ENCODE measurements at places on chromosomes 7 and 10.
A peak's percentile ranks its signal among the peaks of the same experiment; 100 is the strongest.

DNA sequence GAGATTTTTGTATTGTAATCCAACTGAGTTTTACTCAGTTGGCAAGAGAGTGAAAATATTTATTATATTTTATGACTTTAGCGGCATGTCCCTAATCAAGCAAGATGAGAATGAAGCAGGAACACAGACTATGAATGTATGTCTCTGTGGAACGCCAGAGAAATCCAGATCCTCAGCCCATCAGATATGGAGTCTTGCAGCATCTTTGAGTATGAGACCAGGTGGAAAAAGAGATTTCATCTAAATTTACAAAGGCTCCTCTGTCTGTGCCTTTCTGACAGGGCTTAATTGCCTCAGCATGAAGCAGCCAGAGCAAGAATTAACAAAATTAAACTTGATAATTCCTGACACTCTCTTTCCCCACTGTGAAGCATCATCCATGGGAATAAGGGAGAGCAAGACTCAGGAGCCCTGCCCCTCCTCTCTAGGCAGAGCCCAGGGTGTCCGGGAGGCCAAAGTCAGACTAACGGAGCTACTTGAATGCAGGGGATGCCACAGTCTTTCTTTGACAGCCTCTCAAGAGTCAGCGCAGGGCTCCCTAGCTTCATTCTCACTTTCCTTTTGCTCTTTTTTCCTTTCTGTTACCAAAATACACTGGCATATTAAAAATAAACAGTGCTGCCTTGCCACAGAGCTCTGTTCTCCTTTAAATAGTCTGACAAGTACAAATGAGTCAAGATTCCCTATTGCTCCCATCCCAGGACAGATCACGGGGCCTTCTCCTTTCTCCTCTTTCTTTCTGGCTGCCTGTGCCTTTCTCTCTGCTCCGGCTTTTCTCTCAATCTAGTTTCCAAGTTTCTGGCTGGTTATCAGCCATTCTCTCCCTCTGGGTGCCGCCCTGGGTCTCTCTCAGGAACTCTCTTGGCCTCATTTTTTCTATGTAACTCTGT, 132.2 kb upstream of the INHBA start:
- DNase-seq = no peak

- DNase-seq = peak; percentile 13
Observed at GRCh38 chr10:70477661-70478162, 855 bp upstream of the PALD1 start.

DNA sequence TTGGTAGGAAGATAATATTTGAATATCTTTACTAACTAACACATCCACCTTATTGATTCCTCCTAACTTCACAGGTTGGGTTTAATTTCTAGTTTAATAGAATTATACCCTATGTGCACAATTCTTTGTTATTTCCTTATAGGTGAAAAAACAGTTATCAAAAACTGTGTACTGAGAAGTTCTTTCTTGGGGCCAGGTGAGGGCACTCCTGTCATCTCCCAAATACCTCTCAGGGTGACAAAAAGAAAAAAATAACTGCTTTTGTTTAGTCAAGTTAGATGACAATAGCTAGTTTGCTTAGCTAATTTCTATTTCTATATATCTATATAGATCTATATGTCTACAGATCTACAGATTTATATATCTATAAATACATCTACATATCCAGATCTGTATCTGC, 10.1 kb downstream of the FZD8 start:
- no peak for DNase-seq

DNA sequence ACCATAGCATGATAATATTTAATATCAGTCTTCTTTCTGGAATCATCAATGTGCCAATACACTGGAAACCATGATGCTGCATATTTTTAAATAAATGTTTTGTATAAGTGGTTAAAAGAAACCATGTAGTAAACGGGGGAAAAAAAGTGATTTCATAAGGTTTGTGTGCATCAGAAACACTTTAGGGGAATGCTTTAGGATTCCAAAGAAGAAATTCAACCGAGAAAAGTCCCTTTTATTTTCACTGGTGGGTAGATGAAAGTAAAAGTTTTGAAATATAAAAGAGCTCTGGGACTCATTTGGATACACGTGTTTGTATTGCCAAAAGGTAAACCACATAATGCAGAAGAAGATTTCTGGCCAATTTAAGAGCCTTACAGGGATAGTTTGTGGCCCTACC, 11.9 kb upstream of the MACC1 start:
- no peak for DNase-seq

DNA sequence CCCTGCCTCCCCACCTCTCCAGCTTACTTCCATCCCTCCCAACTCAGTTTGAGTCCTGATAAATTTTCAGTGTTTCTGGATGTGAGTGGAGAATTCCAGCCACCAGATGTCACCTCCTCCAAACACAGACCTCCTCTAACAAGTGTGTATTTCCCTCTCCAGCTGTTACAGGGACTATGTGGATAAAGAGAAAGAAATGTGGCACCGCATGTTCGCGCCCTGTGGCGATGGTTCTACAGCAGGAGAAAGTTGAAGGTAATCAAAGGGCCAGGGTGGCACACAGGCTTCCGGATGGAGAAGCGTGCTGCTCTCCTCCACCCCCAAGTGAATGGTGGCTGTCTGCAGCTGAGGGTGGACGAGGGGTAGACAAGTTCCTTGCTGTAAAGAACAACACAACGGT, 14.7 kb downstream of the FKBP6 start:
- peak; percentile 59 for DNase-seq

DNA sequence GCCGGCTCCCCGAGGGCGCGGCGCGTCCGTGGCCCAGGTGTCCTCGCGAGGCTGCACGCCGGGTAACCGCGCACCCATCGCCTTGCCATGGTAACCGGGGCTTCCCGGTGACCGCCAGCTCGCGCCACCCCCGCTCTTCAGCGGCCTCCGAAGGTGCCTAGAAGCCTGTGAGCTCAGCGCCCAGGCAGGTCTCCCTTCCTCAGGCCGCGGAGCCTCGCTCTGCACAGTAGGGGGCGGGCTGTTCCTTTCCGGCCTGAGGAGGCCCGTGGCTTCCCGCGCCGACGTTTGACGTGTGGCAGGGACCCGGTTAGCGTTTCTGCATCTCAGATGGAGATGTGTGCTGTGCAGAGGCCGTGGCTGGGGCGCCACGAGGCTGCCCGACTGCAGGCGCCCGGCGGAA, 117.1 kb downstream of the DYNC2I1 start:
- DNase-seq = no peak

- DNase-seq = peak; percentile 51
Observed at GRCh38 chr7:18494821-18495408, 634 bp upstream of the HDAC9 start.

GRCh38 chr10:62684911-62685310, 119.6 kb upstream of the ADO start:
- DNase-seq = no peak

GRCh38 chr7:148151778-148152177, 438.8 kb upstream of the C7orf33 start:
- no peak for DNase-seq

DNA sequence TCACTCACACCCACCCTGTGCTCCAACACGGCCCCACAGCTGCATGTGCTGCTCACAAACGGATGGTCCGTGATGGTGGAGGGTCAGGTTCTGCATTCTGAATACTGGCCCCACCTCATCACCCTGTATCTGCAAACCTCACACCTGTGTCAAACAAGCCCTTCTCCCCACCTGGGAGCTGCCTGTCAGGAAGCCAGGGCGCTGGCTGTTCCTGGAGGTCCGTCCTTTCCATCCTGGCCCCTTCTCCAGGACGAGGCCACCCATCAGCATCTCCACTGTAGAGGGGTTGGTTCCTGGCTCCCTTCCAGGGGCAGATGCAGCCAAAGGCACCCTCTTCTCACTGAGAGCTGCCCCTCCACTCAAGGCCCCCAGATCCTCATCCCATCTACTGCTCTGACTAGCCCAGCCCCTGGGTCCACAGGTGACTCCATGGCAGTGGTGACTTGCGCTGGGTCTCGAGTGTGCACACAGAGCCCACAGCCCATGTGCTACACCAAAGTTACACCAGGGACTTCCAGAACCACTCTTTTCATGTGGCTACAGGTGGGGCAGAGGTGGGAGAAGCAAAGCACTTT, 229.4 kb downstream of the TNS3 start:
- no peak for DNase-seq

GRCh38 chr7:133512560-133512959, 259.7 kb downstream of the EXOC4 start:
- DNase-seq = peak; percentile 65

DNA sequence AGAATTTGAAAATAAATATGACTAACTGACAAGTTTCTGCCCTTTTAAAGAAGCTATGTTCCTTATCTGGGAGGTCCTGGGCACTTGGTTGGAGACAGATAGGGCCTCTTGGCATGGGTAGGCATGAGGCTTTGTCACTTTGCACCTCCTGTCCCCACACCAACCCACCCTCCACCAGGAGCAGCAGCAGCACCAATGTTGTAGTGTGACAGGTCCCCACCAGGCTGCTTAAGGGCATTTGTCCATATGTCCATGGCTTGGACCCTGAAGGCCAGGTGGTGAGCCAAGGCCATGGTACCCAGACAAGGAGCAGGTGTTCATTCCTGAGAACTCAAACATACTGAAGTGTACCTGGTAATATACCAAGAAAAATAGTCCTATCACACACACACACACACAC, 629.1 kb downstream of the ACTR3B start:
- no peak for DNase-seq

- no peak for DNase-seq
Observed at GRCh38 chr10:47406548-47406869, 22.4 kb upstream of the ZNF488 start.

GRCh38 chr7:135599471-135599870, 41.8 kb downstream of the NUP205 start:
- no peak for DNase-seq

- DNase-seq = no peak
Observed at GRCh38 chr7:7671361-7671760, 30.8 kb downstream of the UMAD1 start.

DNA sequence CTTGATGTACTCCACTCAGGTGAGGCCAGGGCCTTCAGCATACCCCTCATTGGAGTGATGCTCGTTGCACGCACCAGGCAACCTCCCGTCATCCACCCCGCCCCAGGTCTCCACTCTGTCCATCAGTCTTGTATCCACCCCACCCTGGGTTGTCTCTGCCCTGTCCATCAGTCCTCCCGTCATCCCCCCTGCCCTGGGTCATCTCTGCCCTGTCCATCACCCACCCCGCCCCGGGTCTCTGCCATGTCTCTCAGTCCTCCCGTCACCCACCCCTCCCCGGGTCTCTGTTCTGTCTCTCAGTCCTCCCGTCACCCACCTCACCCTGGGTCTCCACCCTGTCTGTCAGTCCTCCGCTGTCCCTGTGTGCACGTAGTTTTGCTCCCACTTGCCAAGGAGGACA, 59.9 kb downstream of the WDR37 start:
- no peak for DNase-seq

GRCh38 chr7:90459888-90460287, 9.6 kb upstream of the PTTG1IP2 start:
- DNase-seq = no peak

DNA sequence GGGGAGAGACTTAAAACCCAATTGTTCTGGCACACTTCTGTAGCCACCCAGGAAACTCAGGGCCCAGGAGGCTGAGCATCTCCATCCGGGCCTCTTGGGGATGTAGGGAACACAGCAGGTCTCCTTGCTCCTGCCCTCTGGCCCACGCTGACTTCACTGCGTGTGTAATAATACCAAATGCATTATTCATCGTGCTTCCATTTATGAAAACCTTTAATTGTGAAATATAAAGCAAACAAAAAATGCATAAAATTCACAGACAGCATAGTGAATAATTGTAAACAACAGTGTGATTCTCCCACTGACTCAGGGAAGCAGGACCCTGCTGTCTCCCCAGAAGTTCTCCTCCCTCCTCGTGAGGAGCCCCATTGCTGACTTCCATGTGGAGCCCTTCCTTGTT, 70.3 kb upstream of the SHH start:
- DNase-seq = no peak

DNA sequence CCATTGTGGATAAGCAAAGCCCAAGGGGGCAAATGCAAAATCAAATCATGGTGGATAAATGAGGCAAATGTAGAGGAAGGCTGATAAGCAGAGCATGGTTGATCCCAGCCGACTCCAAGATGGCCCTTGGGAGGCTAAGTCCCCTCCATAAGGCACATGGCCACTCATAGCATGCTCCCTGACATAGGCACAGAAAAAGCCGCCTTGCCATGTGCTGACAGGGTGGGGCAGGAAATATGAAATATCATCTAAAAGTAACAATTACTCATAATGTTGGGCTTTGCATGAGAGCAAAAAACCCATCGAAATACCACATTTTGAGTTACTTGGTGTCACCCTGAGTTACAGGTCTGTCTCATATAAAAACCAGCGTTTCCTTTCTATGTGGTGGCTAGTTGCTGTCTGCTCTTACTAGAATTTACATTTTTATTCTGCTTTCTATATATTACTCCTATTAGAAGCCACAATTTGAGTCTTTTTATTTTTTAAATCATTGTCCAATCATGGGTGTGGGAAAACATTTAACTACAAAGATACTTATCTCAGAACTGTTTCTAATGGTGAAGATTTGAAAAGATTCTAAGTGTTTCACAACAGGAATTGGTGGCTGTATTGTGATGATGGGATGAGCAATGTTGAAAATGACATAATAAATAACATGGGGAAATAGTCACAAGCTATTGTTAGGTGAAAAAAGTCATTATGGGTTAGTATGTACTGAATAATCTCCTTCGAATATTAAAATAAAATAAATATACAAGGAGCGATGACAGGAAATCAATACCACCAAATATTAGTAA, 102.7 kb downstream of the CUBN start:
- peak; percentile 85 for DNase-seq

DNA sequence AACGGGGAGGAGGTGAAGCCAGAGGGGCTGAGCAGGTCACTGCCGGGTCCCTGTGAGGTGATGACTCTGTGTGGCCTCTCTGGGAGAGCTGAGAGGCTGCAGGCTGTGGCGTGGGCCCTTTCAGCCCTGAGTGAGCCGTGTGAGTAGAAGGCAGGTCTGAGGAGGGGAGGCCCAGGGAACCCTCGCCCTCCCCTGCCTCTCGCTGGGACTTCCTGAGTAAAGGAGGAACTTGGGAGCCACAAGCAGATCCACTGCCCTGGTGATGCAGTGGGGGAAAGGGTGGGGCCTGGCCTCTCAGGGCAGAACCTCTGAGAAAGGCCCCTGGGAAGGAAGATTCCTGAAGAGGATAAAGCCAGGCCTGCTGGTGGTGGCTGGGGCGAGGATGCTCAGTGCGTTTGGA, 22.8 kb downstream of the EEPD1 start:
- no peak for DNase-seq

GRCh38 chr10:44640429-44640828, 255.5 kb upstream of the CXCL12 start:
- no peak for DNase-seq

DNA sequence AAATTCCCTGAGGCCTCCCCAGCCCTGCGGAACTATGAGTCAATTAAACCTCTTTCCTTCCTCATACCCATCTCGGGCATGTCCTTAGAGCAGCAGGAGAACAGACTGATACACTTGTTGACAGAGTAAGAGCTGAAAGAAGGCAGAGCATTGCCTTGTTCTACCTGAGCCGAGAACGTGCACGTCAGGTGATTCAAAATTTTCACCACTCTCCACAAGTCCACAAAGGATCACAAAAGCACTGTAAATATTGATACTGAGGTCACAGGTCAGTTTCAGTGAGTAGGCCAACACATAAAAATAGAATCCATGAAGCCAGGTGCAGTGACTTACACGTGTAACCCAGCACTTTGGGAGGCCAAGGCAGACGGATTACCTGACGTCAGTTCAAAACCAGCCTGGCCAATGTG, 27.8 kb downstream of the DCLRE1C start:
- no peak for DNase-seq

- no peak for DNase-seq
Observed at GRCh38 chr10:30743586-30743985, 114.0 kb upstream of the LYZL2 start.
